ENCODE measurements at places on chromosomes 5 and 9.

- no peak for DNase-seq
These were observed 158.6 kb downstream of the MELK start for GRCh38 chr9:36731068-36731956.

DNA sequence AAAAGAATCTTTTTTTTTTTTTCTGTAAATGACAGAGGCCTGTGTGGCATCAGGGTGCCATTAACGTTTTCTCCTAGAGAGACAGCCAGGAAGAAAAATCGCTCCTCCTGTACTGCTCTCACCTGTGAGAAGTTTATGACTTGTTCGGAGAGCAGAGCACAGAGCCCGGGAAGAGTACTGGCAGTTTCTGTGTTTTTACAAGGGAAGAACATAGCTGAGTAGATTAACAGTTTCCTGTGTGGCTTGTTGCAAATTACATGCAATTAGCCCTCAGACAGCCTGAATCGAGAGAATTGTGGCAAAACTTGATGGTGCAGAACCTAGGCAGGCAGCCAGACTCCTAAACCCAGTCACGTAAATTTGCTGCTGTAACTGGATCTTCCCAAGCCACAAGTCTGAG is 32.1 kb downstream of the PRKACG start:
- no peak for DNase-seq

DNA sequence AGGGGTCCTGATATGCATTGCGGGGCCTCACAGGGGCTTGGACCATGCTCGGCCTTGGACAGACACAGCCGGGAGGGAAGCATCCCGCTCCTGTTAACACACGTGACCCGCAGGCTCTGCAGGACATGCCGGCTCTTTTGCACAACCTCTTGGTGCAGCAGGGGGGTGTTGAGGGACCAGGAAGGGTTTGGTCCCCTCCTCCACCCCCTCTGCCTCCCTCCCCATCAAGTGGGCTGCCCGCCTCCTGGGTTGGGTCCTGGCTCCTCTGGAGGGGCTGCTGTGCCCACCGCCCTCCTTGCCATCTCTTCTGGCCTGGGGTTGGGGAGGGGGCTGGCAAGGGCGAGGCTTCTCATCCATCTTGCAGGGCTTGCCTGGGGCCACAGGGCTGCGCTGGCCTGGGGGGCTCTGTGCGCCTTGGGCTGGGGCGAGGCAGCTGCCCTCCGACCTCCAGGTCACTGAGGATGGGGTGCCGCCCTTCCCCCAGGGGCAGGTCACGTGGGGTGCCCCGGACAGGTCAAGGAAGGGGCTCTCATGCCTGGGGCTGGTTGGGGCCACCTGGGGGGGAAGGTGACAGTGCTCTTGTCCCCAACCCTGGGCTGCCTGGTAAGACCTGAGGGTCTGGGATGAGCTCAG is 16.8 kb upstream of the SLC9A3 start:
- DNase-seq, result no peak

GRCh38 chr9:131391504-131391903 is 2.4 kb upstream of the PRRC2B start:
- DNase-seq, result no peak

- no peak for DNase-seq
These were observed 3.1 kb upstream of the UNC13B start for GRCh38 chr9:35158501-35159280.

- no peak for DNase-seq
These were observed 53.0 kb upstream of the SIMC1 start for GRCh38 chr5:176185133-176185733.

DNA sequence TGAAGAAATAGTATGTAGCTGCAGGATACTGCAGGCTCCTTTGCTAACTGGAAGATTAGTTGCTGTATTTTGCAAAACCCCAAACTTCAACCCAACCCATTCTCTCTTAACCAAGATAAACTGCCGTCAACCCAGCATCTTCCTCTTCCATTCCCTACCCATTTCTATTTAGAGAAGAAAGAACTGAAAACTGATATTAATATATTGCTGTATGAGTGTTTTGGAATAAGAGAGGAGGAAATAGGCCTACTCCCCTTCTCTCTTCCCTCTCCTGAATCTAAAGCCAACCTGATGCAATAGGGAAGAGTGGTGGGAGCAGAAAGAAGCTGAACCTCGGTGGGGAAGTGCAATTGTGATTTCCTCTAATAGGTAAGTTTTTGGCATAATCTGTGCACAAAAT is 83.7 kb downstream of the TMEM215 start:
- DNase-seq, result no peak

GRCh38 chr9:33190021-33190705 is 23.0 kb upstream of the B4GALT1 start:
- no peak for DNase-seq

DNA sequence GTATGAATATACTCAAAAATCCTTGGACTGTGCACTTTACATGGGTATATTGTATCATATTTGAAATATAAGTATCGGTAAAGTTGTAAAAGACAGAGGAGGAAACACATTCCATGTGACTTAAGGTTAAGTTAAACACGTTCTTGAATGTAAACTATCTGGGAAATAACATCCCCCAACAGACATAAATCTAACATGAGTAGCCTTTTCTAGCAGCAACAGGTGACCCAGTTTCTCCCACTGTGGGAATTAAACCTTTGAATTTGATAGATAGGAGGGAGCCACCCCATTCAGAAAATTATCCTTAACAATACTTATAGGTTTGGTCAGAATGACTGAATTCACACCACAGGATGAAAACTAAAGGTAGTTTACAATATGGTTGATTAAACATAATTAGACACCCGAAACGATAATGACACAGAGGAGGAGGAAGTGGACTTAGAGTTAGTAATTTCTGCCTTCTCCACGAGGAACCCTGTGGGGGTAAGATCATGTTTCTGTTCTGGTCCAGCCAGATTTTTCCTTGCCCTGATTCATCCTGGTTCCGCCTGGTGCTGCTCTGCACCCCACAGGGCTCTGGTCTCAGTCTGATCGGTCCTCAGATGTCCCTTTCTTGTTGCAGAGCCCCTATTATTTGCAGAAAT is 84.6 kb upstream of the DNAH5 start:
- no peak for DNase-seq

GRCh38 chr5:76657683-76658311 is 34.6 kb upstream of the F2RL2 start:
- no peak for DNase-seq

DNA sequence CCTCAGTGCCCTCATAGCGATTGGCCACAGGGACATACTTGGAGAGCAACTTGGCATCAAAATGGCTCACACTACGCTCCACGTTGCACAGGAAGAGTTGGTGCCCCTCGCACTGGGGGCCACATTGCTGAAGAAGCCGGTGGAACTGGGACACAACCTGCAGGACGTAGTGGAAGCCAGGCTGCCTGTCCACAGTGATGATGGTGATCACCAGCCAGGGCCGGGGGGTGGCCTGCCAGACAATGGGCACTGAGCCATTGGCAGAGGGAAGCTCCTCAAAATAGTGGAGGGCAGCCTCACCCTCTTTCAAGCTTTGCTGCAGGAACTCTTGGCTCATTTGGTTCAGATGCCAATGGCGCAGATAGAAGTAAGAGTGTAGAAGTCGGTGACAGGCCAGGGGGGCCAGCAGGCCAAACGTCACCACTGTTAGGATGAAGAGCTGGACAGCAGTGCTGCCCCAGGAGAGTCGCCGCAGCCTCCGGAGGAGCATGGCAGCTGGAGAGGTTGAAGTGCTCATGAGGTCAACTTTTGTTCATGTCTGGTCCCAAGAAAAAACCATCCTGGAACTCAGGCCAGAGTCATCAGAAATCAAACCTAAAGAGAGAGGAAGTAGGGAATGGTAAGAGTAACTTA is 41.1 kb upstream of the ALDOB start:
- no peak for DNase-seq

DNA sequence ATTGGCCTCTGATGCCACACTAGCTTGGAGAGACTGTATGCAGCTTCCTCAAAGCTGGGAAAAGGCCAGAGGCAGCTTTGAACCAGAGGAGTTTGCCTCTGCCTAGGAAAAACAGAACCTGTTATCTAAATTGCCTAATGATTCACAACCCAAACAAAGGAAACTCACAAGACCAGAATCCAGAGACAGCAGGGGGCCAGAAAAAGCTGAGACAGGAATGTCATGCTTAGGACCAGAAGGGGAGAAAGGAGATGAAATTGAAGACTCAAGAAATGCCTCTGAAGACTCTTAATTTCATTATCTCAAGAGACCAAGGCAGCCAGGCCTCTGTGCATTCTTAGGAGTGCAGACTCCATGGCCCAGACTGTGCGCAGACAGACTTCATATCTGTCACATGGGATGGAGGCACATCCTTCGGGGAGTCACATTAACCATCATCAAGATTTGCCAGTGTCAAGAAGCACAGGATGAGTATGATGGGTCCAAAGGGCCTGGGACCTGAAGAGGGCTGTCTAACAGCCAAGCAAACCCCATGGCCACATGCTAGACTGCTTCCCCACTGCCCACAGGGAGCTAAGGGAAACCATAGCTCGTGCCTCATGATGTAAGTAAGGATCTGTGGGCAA is 57.3 kb downstream of the ARSB start:
- no peak for DNase-seq

GRCh38 chr5:55037046-55037771 is 13.2 kb downstream of the GZMK start:
- DNase-seq, result no peak

DNA sequence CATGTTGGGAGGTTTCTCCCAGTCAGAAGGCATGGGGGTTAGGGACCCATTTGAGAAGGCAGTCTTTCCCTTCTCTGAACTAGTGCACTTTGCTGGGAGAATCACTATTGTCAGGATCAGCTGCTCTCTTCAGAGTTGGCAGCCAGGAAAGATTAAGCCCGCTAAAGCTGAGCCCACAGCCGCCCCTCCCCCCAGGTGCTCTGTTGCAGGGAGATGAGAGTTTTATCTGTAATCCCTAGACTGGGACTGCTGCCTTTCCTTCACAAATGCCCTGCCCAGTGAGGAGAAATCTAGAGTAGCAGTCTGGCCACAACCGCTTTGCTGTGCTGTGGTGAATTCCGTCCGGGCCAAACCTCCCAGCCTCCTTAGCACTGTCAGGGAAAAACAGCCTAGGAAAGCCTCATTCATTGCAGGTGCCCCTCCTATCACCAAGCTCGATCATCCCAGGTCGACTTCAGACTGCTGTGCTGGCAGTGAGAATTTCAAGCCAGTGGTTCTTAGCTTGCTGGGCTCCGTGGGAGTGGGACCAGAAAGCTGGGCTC is 69.8 kb downstream of the CNTLN start:
- no peak for DNase-seq

DNA sequence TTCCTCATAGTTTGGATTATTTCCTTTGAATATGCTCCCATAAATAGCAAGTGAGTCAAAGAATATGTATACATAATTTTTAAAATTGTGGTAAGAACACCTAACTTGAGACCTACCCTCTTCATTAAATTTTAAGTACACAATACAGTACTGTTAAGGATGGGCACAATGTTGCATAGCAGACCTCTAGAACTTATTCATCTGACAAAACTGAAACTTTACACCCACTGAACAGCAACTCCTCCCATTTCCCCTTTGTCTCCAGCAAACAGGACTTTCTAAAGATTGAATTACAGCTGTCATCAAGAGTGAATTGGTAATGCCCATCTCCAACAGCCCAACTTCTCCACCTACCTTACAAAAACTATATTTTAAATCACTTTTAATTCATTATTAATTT is 388.9 kb downstream of the HTR1A start:
- DNase-seq, result no peak

DNA sequence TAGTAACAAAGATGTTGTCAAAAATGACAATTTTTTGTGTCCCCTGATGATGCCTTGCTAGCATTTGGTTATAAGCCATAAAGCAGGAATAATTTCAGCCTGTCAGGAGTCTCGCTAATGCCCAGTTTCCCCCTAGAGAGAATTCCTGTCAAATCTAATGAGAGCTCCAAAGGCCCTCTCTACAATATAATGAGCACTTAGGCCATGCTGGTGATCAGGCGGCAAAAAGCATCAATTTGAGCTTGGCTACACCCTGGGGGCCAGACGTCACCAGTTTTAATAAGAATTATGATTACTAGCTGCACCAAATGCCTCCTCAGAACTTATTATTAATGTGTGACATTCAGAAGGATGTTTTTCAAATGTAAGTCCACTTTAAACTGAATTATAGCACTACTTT is 6.1 kb downstream of the TLE1 start:
- DNase-seq, result no peak

- no peak for DNase-seq
These were observed 397.9 kb upstream of the SGCD start for GRCh38 chr5:155929112-155929511.

DNA sequence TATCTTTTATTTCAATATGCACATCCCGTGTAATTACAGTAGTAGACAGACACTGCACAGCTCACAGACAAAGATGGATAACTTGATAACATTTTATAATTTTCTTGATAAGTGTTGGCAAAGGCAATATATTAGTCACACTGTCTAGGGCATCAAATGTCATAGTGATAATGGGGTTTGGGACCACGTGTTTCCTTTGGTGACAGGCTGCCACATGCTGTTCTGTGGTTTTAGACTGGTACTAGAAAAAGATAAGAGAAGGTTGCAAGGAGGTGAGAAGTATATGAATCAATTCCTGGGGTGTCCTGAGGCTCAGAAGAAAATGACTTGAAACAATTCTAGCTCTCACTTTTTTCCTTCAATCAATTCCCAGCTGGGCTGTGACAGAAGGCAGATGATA is 258.8 kb upstream of the CHD1 start:
- no peak for DNase-seq

- DNase-seq, result no peak
These were observed 55.8 kb downstream of the LRSAM1 start for GRCh38 chr9:127506814-127507750.

DNA sequence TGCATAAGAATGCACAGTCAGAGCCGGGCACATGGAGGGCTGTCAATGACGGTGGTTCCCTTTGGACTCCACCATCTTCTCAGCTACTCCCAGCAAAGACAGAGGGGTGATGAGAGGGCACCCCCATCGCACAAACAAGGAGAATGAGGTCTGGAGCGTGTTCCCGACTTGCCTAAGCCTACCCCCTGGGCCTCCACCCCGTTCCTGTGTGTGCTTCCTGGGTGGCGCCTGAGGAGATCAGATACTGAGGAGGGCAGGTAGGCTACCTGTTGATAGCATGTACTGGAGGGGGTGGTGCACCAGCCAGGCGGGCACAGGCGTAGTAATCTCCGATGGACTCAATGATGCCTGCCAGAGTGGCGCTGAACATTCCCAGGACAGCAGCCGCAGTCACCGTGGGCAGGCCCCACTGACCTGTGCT is 4.1 kb downstream of the SLC23A1 start:
- DNase-seq, result no peak
